Activated CD4-positive, alpha-beta T cell treated with anti-CD3 and anti-CD28 coated beads, Interleukin-2, amount 50 U/mL, for 1 hour (primary cell): ENCODE measurements at places on chromosomes 1 and 21.

- no peak for DNase-seq
Observed at GRCh38 chr21:15006594-15007230, 58.1 kb downstream of the NRIP1 start.

DNA sequence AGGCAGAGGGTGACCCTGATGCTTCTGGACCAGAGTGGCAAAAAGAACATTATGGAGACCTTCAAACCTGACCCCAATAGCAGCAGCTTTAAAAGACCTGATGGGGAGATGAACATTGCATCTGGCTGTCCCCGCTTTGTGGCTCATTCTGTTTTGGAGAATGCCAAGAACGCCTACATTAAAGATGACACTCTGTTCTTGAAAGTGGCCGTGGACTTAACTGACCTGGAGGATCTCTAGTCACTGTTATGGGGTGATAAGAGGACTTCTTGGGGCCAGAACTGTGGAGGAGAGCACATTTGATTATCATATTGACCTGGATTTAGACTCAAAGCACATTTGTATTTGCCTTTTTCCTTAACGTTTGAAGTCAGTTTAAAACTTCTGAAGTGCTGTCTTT is 45.8 kb downstream of the TRAF5 start:
- DNase-seq = no peak

DNA sequence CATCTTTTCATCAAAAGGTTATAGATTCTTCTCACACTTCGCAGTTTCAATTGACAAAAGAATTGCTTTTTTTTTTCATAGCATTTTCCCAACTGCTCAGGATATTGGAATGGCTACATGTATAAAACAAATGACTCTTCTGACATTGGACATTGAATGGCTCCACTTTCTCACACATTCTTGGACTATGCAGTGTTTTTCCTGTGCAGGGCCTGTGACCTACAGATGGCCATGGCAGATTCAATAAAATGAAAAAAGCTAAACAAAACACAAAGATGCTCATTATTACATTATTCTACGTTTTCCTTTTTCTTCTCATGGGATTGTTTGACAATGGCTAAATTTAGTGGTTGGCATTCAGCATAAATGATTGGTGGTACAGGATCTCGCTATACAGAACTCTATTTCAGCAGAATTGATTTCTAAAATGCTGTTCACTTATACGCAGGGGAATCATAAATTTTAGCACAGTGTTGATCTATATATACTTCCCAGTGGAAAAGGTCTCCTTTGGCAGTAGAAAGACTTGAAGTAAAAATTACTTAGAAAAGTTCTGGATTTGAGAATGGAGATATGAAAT is 115.6 kb upstream of the ADAMTS5 start:
- DNase-seq = no peak

- DNase-seq = no peak
Observed at GRCh38 chr1:207321790-207322645, 540 bp downstream of the CD55 start.

DNA sequence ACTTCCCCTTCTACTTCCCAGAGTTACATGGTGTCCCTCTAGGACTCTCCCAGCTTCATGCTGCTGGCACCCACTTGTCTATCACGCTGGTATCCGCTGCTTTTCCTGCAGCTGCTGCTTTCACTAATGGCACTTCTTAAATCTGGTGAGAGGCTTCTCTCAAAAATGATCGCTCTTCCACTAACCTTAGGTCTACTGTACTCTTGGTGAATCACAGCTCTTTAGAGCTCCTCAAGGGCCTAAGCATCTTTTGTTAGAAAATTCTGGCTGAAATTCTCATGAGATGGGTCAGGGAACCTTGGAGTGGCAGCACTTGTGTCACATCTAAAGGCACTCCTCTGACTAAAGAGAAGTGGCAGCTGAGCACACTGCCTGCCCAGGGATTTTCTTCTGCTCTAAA is 32.1 kb downstream of the ZMYND12 start:
- no peak for DNase-seq

GRCh38 chr1:155871390-155871789 is 12.0 kb downstream of the SYT11 start:
- DNase-seq = no peak

- DNase-seq = no peak
Observed at GRCh38 chr1:68375919-68376318, 73.8 kb downstream of the RPE65 start.

GRCh38 chr1:178137238-178137637 is 43.3 kb downstream of the RASAL2 start:
- no peak for DNase-seq

- no peak for DNase-seq
Observed at GRCh38 chr21:34336756-34337391, 26.9 kb upstream of the KCNE2 start.

- no peak for DNase-seq
Observed at GRCh38 chr1:43648876-43649477, 972 bp upstream of the KDM4A start.

DNA sequence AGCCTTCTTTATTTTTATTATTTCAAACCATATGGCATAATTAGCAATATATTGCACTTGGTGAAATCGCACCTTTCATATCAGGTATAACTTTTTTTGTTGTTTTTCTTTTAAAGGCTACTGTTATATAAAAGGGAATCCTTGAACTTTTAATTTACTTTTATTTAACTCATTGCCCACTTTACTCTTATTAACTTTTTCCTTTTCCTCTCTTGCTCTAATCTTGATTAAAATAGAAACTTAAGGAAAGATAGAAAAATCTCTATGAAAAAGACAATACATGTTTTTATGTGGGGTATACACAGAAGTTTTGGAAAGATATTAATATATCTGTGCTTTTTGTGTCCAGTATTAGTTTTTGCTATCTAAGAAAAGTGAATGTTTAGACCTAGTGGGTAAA is 805.8 kb downstream of the USP25 start:
- DNase-seq = no peak

GRCh38 chr1:184563308-184563707 is 176.5 kb downstream of the C1orf21 start:
- no peak for DNase-seq

GRCh38 chr1:227190321-227190720 is 128.0 kb downstream of the CDC42BPA start:
- DNase-seq = no peak

DNA sequence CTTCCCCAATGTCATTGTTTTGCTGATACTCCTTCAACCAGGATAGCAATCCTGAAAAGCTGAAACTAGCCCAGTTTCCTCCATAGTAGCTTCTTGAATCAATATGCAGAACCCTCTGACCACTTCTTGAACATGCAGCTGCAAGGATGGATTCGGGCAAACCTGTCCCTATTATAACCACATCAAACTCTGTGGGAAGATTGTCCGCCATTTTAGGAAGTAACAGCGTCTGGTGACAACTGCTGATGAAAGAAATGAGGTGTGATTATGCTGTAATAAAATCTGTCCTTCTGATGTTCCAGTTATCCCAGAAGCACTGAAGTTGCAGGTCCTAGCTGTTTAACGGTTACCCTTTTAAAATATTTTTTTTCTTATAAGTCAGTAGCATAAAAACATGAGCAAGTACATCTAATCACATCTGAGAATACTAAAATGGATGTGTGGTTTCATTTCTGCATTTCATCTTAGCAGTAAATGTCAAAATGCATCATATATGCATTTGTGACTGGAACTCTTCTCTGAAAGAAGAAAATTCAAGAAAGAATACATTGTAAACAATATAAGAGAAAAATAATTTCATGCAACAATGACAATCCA is 4.5 kb downstream of the CHML start:
- no peak for DNase-seq

DNA sequence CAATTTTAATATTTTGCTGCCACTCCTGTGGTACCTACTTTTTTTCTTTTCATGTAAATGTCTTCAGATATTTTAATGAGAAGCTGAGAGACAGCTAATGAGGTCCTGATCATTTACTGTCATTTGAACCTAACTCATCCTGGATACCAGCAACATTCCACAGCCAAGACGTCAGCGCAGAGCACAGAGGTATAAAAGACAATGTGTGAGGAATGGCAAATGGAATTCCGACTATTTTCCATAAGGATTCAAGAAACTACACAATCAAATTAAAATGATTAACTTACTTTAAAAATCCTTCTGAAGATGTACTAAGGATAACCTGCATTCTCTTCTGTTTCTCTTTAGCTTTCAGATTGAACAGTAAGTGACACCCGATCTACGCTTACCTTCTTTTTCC is 38.8 kb downstream of the HEATR1 start:
- no peak for DNase-seq

DNA sequence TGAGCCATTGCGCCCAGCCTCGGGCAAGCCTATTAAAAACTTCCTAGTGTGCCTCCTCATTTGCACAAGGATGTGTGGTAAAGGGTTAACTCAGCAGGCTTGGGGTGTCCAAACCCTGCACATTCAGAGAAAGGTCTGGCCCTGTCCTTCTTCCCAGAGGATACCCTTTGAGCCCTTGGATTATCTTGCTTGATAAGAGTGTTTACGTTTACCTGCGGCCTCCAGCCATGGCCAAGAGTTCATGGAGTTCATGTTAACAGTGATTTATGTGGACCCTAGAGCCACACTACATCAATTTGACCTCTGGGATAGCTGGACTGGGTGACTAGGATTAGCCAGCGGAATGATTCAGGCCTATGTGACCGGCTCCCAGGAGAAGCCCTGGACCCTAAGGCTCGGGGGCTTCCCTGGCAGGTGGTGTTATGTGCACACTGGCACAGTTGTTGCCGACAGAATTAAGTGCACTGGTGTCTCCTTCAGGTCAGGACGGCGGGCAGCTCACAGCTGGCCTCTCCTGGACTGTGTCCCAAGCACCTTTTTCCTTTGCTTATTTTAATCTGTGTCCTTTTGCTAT is 7.7 kb upstream of the TCP10L start:
- no peak for DNase-seq

- no peak for DNase-seq
Observed at GRCh38 chr1:20380616-20381035, 90.0 kb downstream of the VWA5B1 start.

DNA sequence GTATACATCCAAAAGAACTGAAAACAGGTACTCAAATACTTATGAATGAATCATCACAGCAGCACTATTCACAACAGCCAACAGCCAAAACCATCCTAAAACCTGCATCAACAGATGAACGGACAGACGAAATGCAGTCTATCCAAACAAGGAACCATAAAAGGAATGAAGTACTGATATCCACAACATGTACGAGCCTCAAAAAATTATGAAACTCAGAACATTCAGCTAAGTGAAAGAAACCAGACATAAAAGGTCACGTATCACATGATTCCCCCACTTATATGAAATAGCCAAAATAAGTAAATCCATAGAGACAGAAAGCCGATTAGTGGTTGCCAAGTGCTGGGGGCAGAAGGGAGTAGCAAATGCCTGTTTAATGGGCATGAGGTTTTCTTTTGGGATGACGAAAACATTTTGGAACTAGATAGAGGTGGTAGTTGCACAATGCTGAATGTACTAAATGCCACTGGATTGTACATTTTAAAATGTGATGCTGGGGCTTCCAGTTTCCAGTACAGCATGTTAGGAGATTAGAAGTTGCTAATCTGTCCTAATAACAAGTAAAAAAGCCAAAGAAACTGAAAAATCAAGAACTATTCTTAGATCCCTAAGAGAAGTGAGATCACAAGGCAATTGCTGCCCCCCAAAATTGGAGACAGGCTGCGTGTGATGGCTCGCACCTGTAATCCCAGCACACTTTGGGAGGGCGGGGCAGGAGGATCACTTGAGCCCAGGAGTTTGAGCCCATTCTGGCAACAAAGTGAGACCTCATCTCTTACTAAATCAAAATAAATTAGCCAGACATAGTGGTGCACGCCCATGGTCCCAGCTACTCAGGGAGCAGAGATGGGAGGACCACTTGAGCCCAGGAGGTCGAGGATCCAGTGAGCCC is 25.3 kb downstream of the CLSTN1 start:
- DNase-seq = no peak

DNA sequence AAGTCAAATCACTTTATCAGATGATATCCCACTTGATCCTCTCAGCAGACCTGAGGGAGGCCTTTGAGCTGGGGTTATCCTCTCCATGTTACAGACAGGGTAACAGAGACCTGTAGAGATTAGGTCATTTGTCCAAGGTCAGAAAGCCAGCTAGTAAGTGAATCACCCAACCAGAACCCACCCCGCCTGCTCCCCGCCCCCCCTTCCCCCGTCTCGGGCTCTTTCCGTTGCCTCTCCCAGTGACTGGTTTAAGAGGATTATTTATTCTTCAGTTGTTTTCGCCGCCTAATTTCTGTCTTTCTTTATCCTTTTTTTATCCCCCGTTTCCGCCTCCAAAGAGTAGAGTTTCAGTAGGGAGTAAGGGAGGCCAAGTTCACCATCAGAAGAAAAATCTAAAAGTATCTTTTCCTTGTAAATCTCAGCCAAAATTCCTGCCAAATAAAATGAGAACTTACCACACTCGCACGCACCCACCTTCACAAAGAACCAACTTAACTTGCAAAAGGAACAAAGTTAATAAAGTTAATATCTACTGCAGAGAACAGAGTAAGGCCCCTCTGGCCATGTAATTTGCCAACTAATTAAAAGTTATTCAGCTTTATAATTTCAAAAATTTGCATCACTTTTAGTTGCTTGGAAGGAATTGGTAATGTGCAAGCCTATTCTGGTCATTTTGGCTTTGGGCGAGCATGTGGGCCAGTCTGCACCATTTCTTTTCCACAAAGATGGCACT is 76.8 kb upstream of the TRABD2B start:
- DNase-seq = no peak

GRCh38 chr1:40711465-40712404 is 20.2 kb downstream of the NFYC start:
- no peak for DNase-seq

DNA sequence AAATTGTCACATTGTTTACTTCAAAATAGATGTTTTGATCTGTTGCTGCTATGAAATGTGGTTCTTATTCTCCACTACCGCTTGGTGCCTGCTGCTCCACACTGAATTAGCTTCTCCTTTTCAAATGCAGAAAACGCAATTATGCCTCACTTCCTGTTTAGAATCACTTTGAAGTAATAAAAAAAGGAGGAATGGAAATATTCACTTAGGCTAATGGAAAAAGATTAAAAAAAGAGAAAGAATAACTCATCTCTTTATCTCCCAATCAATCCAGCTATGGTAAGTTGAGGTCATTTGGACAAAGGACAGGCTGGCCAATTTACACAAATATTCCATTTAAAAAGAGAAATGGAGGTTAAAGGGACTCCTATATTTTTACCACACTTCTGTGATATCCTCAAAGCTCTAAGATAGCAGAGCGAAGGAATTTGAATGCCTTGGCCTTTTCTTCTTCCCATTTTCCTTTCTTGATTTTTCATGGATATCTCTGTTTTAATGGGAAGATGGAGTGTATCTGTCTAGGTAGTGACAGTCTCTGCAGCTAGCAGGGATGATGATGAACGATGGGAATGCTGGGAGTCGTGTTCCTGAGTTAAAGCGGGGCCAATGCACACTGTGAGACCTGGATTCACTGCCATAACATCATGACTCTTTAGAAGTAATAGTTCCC is 35.7 kb downstream of the RGS5 start:
- DNase-seq = no peak
